Type B pancreatic cell (in vitro differentiated cells): ENCODE measurements at places on chromosomes 16 and 17. TPM values are rescaled to one million over a fixed set of nuclear protein-coding genes. Genes with fewer than 3 reads are reported as not detected.

DNA sequence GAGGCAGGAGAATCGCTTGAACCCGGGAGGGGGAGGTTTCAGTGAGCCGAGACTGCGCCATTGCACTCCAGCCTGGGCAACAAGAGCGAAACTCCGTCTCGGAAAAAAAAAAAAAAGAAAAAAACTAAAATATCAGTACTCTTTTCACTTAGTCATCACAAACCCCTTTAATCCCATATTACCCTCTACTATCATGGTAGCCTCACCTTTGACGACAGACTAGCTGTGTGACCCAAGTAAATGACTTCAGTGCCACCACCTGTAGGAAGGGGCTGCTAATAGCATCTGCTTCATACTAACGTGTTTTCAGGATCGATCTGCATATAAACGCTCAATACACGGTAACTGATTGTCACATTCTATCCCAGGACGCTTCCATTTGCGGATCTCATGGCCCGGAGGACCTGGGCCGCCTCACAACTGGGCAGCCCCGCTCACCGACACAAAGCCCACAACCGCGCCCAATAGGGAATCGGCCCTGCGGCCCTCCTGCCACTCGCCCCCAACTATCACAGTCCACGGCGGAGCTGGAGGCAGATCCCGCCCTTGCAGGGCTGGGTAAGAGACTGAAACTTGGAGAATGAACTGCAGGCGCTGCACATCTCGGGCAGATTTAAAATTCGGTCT, 1.1 kb upstream of the ZNF263 start:
- DNase-seq, result no peak
- peaks cover 14% of the 10 kb centered on the region for H3K4me1 ChIP-seq
- H3K27me3 ChIP-seq, result peaks cover 10% of the 10 kb centered on the region
- peak overlapping the region; percentile 97 for H3K4me3 ChIP-seq
- H3K27ac ChIP-seq, result peak overlapping the region; percentile 99

The SLC35G6 gene
- not detected in 2 replicates for total RNA-seq

The WFIKKN1 gene
- 0.71 and 9.0 TPM in 2 replicates for total RNA-seq

The KRTAP1-3 gene
- not detected in 2 replicates for total RNA-seq

The KCTD2 gene
- 22.3 and 26.1 TPM in 2 replicates for total RNA-seq

GRCh38 chr17:82493226-82493781, 26.2 kb upstream of the FOXK2 start:
- no peaks in the 10 kb centered on the region for H3K36me3 ChIP-seq
- DNase-seq, result no peak
- H3K4me3 ChIP-seq, result no peak overlapping the region
- peaks cover 18% of the 10 kb centered on the region for H3K4me1 ChIP-seq

- DNase-seq, result no peak
- no peaks in the 10 kb centered on the region for H3K27me3 ChIP-seq
- H3K27ac ChIP-seq, result peak overlapping the region; percentile 72
- H3K4me3 ChIP-seq, result peak overlapping the region; percentile 90
- H3K4me1 ChIP-seq, result peaks cover 17% of the 10 kb centered on the region
- peaks cover under 1% of the 10 kb centered on the region for H3K36me3 ChIP-seq
These were observed 572 bp downstream of the MPG start for GRCh38 chr16:78444-79150.

The CBX2 gene
- total RNA-seq, result 21.6 and 72.0 TPM in 2 replicates
